ENCODE measurements at places on chromosomes 2 and 18. TPM values are rescaled to one million over a fixed set of nuclear protein-coding genes. Genes with fewer than 3 reads are reported as not detected.

GRCh38 chr18:5449858-5450509, 93.8 kb downstream of the EPB41L3 start:
- no peak for DNase-seq

DNA sequence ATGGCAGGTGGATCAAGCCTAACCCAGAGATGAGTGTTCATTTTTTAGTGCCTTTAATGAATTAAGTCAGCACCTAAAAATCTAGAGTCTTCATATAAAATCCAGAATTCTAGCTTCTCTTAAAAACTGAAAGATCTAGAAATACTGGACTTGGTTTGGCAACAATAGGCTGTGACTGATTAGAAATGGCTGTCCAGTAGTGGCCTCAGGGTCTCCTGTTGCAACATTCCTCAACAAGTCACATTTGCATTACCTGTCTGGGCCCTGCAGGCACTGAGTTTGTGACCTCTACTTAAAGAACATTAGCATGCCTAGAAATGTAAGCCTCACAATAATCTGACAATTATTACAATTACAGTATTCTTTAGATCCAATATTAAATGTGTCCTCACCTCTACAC, 33.1 kb downstream of the MBD2 start:
- DNase-seq: no peak

DNA sequence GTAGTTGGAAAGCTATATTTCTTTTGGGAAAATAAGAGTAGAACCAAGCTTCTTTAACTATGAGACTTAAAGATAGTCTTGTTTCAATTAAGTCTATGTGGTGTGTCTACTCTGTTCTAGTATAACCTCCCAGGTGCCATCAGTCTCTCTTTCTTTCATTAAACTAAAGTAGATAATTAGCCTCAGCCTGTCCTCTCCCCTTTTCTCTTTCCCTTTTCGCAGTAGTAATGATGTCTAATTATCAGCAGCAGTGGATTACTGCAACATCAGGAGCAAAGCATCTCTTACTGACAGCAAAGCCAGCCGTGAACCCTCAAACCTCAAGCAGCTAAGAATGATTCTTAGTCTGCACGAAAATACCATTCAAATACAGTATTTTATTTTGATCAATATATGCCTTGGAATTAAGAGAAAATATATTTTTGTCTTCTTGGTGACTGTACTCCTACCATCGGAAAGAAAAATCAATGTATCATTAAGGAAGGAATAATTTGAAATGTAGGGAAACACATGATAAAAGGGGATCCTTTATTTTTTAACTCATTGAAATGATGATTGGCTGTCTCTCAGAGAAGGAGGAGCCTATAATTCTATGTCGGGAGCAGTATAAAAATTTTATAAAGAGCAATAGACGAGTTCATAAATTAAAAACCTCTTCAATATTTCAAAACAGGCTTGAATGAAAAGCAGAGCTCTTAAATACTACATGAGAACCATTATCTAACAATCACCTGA, 4.5 kb downstream of the NOL4 start:
- DNase-seq: no peak

DNA sequence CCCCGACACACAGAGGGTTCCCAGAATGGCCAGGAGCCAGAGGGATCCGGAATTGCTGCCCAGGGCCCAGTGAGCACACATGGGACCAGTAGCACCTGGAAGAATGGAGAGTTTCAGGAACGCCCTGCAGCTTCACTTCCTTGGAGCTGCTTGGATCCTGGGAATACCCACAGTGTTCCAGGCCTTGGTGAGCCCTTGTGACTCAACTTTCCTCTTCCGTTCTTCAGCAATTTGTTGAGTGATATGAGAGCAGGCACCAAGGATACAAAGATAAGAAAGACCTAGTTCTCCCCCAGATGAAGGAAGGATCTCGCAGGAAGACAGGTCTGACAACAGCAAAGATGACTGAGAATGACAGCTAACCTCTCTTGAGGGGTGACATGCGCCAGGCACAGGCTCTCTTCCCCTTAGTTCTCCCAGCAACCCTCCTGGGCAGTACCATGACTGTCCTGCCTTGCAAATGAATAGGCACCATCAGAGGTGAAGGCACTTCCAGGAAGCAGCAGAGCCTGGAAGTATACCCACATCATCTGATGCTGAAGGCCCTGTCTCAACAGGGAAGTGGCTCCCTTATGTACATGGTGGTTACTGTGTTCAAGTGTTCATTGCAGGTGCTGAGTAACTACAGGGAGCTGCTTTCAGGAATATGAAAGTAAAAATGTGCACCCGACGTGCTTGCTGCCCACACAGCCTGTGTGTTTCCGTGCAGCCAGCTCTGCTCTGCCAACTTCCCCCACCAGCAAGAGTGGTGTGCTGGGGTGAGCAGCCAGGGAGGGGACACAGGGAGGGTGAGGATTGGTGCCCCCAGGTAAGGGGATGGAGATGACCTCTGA, 116.2 kb downstream of the STPG4 start:
- peak; percentile 59 for DNase-seq

Gene XIRP2
- not detected for total RNA-seq

Measured in activated CD8-positive, alpha-beta memory T cell treated with anti-CD3 and anti-CD28 coated beads, Interleukin-2, amount 10 ng/mL, durations not matched to agents 7 days and 5 days (primary cell).